ENCODE measurements at places on chromosomes 3 and 15. TPM values are rescaled to one million over a fixed set of nuclear protein-coding genes. Genes with fewer than 3 reads are reported as not detected.

- H3K36me3 ChIP-seq = no peaks in the 10 kb centered on the region
- H3K4me1 ChIP-seq = peaks cover 65% of the 10 kb centered on the region
- peak overlapping the region; percentile 91 for H3K27ac ChIP-seq
- peak overlapping the region; percentile 32 for H3K4me3 ChIP-seq
- DNase-seq = no peak
These were observed 9.1 kb upstream of the CADPS start for GRCh38 chr3:62884096-62884870.

DNA sequence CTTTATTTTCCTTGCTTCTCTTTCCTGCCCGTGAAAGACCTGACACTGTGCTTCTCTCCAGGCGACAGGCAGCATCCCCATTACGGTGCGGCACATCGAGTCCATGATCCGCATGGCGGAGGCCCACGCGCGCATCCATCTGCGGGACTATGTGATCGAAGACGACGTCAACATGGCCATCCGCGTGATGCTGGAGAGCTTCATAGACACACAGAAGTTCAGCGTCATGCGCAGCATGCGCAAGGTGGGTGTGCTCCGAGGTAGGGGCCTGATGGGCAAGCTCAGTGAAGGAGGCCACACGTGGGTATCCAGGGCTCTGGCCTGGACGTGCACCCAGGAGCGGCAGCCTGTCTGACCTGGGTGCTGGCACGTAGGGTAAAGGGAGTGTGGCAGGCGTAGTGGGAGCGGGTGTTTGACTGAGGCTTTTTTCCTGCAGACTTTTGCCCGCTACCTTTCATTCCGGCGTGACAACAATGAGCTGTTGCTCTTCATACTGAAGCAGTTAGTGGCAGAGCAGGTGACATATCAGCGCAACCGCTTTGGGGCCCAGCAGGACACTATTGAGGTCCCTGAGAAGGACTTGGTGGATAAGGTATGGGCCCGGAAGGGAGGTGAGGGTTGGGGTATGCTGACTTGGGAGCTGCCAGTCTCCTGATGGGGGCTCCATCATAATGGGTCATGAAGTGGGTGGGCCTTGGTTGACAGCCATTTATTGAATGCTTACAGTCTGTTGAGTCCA, 8.2 kb upstream of the PODXL2 start:
- no peak for DNase-seq
- H3K27ac ChIP-seq = no peak overlapping the region
- H3K4me3 ChIP-seq = no peak overlapping the region
- peaks cover 3% of the 10 kb centered on the region for H3K27me3 ChIP-seq

DNA sequence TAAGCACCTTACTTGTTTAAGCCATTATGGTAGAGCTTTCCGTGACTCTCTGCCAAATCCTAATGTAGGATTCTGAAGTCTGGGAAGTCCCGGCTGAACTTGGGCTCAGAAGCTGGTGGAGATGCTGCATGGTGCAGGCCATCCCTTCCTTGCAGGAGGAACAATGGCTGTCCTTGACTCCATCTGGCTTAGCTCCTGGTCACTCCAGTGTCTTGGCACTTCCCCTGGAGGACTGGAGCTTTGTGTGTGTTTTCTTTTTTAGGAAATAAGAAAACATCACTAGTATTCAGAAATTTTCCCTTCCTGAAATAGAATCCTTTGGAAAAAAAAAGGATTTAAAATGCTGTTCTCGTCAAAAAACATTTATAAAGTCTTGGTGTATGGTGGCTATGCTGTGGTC, 209.3 kb upstream of the ROPN1 start:
- no peaks in the 10 kb centered on the region for H3K27me3 ChIP-seq
- peaks cover 16% of the 10 kb centered on the region for H3K4me1 ChIP-seq
- H3K36me3 ChIP-seq = no peaks in the 10 kb centered on the region
- no peak overlapping the region for H3K4me3 ChIP-seq
- no peak for DNase-seq
- no peak overlapping the region for H3K27ac ChIP-seq

GRCh38 chr3:123552095-123552714, 32.6 kb downstream of the HACD2 start:
- no peak overlapping the region for H3K4me3 ChIP-seq
- peaks cover 59% of the 10 kb centered on the region for H3K36me3 ChIP-seq
- no peak overlapping the region for H3K27ac ChIP-seq
- no peaks in the 10 kb centered on the region for H3K4me1 ChIP-seq
- no peak for DNase-seq
- no peaks in the 10 kb centered on the region for H3K27me3 ChIP-seq

- H3K36me3 ChIP-seq = peaks cover 47% of the 10 kb centered on the region
- no peak overlapping the region for H3K27ac ChIP-seq
- no peak for DNase-seq
- H3K27me3 ChIP-seq = no peaks in the 10 kb centered on the region
- H3K4me1 ChIP-seq = peaks cover 7% of the 10 kb centered on the region
These were observed 25.7 kb downstream of the PBRM1 start for GRCh38 chr3:52660046-52660445.

GRCh38 chr15:100340721-100341238, 995 bp downstream of the ADAMTS17 start:
- peak overlapping the region; percentile 54 for H3K4me3 ChIP-seq
- peaks cover 22% of the 10 kb centered on the region for H3K4me1 ChIP-seq
- H3K27ac ChIP-seq = no peak overlapping the region
- peaks cover 59% of the 10 kb centered on the region for H3K27me3 ChIP-seq
- peak; percentile 41 for DNase-seq
- no peaks in the 10 kb centered on the region for H3K36me3 ChIP-seq

GRCh38 chr15:75861750-75862402, 18.6 kb downstream of the UBE2Q2 start:
- H3K4me3 ChIP-seq = no peak overlapping the region
- H3K27ac ChIP-seq = no peak overlapping the region
- H3K36me3 ChIP-seq = peaks cover 18% of the 10 kb centered on the region

GRCh38 chr15:95556866-95557225, 773.7 kb upstream of the NR2F2 start:
- peaks cover 17% of the 10 kb centered on the region for H3K4me1 ChIP-seq
- no peak overlapping the region for H3K4me3 ChIP-seq
- no peaks in the 10 kb centered on the region for H3K27me3 ChIP-seq
- H3K27ac ChIP-seq = no peak overlapping the region
- no peaks in the 10 kb centered on the region for H3K36me3 ChIP-seq
- no peak for DNase-seq

DNA sequence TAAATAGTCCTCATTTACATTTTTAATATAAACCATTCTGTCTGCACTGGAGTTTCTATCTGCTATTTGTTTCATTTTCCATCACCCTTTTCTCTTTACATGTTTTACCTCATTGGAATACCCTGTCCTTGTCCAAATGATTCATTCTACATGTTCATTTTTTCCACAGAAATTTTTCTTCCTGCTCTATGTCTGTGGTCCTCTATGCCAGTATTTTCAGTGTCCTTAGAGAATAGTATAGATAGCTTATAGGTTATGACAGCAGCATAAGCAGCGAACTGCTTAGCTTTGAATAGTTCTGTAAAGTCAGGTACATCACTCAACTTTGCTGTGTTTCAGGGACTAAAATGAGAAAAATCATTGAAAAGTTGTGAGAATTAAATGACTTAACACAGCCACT, 742.3 kb upstream of the CBLB start:
- no peaks in the 10 kb centered on the region for H3K27me3 ChIP-seq
- H3K36me3 ChIP-seq = peaks cover 25% of the 10 kb centered on the region
- no peak overlapping the region for H3K4me3 ChIP-seq
- DNase-seq = no peak
- no peak overlapping the region for H3K27ac ChIP-seq
- peaks cover 20% of the 10 kb centered on the region for H3K4me1 ChIP-seq

GRCh38 chr3:151383956-151384355, 597 bp downstream of the P2RY12 start:
- H3K4me1 ChIP-seq = peaks cover 5% of the 10 kb centered on the region
- H3K27ac ChIP-seq = no peak overlapping the region
- no peaks in the 10 kb centered on the region for H3K27me3 ChIP-seq
- DNase-seq = no peak
- peaks cover 25% of the 10 kb centered on the region for H3K36me3 ChIP-seq
- H3K4me3 ChIP-seq = no peak overlapping the region

DNA sequence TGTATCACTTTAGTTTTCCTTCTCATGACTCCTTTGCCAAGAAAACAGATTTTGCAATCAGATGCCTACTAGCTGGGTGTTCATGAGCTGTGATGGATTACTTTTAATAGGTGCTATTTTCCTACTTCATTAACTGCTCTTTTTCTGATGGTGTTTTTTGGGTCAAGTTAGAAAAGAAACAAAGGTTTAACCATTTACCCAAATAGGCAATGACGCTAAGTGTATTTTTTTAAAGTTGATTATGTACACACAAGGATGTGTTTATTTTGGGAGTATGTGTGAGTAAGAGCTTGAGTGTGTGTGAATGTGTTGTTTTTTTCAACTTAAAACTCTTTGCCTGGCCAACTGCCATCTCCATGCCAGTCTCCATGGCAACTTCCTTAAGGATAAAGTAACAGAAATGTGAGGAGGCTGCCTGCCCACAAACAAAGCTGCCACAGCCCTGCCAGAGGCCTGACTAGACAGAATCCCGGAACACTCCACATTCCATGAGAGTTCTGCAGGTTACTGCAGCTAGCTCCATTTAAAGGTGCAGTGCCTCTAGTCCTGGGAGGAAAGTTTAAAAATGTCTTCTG, 215.6 kb upstream of the RBMS3 start:
- no peak overlapping the region for H3K4me3 ChIP-seq
- peaks cover 4% of the 10 kb centered on the region for H3K4me1 ChIP-seq
- H3K27ac ChIP-seq = 0 out of 2 replicates have a peak overlapping the region, but pooled peaks have one; percentile 42
- peak; percentile 45 for DNase-seq

GRCh38 chr3:20682573-20682972, 496.6 kb upstream of the SGO1 start:
- H3K36me3 ChIP-seq = peaks cover 4% of the 10 kb centered on the region
- peaks cover 17% of the 10 kb centered on the region for H3K4me1 ChIP-seq
- DNase-seq = no peak
- H3K27ac ChIP-seq = no peak overlapping the region
- H3K27me3 ChIP-seq = no peaks in the 10 kb centered on the region

DNA sequence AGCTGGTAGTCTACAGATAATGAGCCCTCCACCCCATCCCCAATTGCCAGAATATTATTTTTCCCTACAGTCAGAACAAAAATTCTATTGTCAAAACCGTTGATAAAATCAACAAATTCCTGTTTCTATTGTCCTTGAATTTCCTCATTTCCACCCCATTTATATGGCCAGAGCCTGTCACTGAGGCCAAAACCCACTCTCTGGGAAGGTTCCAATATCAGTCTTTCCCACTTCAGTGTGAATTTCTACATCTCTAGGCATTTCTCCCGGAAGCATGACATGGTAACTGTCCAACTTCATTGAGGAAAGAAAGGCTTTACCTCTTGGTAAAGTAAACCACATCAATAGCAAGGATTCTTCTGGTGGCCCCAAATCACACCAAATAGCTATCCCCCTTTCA, 41.6 kb downstream of the C2CD4A start:
- no peaks in the 10 kb centered on the region for H3K27me3 ChIP-seq
- no peak overlapping the region for H3K4me3 ChIP-seq
- no peaks in the 10 kb centered on the region for H3K36me3 ChIP-seq
- no peaks in the 10 kb centered on the region for H3K4me1 ChIP-seq

GRCh38 chr3:171260466-171260865, 199.7 kb downstream of the TNIK start:
- peaks cover 49% of the 10 kb centered on the region for H3K4me1 ChIP-seq
- DNase-seq = no peak
- no peaks in the 10 kb centered on the region for H3K36me3 ChIP-seq

- no peak overlapping the region for H3K27ac ChIP-seq
- H3K27me3 ChIP-seq = peaks cover 4% of the 10 kb centered on the region
- H3K36me3 ChIP-seq = no peaks in the 10 kb centered on the region
- H3K4me1 ChIP-seq = no peaks in the 10 kb centered on the region
These were observed 30.5 kb upstream of the NR1I2 start for GRCh38 chr3:119751423-119751822.

- no peak overlapping the region for H3K4me3 ChIP-seq
- peaks cover 12% of the 10 kb centered on the region for H3K4me1 ChIP-seq
- no peak for DNase-seq
- no peak overlapping the region for H3K27ac ChIP-seq
These were observed 95.9 kb upstream of the FNDC3B start for GRCh38 chr3:171943262-171944117.

DNA sequence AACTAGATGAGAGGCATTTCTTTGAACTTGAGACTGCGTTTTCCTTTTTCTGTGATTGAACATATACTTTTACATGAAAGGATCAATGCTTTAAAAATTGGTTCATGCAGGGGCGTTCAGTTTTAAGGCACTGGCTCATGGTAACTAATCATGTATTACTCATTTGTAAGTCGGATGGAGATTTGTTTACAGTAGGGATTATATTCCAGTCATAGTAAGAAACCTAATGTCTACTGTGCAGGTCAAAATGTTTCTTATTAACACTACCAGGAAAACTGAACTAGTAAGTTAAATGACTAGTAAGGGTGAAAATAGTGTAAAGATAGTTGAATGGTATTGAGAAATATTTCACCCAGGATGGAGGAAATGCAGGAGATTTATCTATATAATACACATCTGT, 258.8 kb upstream of the GBE1 start:
- no peak for DNase-seq
- peaks cover 8% of the 10 kb centered on the region for H3K36me3 ChIP-seq
- no peaks in the 10 kb centered on the region for H3K27me3 ChIP-seq
- H3K4me1 ChIP-seq = no peaks in the 10 kb centered on the region
- no peak overlapping the region for H3K27ac ChIP-seq
- H3K4me3 ChIP-seq = no peak overlapping the region

- H3K27me3 ChIP-seq = no peaks in the 10 kb centered on the region
- no peak overlapping the region for H3K27ac ChIP-seq
- peaks cover 14% of the 10 kb centered on the region for H3K36me3 ChIP-seq
- DNase-seq = no peak
- no peak overlapping the region for H3K4me3 ChIP-seq
- peaks cover 14% of the 10 kb centered on the region for H3K4me1 ChIP-seq
These were observed 99.2 kb upstream of the LRRN1 start for GRCh38 chr3:3699816-3700633.

DNA sequence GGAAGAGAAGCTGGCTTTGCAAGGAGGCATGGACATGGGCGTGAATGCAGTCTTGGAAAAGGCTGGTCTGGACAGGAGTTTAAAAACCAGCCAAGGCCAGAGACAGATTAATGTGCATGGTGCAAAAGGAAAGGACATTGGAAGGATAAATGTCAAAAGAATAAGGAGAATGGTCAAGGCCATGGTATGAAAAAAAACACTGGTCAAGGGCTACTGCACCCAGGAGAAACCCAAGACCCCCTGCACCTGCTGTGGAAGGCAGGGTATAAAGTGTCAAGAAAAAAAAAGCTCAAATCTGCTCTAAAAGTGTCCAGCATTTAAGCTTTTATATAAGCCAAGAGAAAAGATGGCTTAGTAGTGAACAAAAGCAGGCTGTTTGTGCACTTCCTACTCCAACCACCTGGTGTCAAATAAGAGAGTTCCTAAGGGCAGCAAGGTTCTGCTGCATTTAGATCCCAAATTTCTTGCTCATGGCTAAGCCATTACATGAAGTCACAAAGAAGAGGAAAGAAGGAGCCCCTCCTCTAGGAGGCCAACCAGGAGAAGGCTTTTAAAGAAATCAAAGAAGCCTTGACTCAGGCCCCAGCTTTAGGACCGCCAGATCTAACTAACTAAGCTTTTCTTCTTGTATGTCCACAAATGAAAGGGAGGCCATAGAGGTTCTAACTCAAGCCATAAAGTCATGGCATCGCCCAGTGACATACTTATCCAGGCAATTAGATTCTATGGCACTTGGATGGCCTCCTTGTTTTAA, 16.9 kb downstream of the CCR4 start:
- no peak for DNase-seq
- peaks cover 35% of the 10 kb centered on the region for H3K36me3 ChIP-seq

GRCh38 chr3:59759298-59760031, 709.6 kb upstream of the CFAP20DC start:
- no peak overlapping the region for H3K4me3 ChIP-seq
- no peak for DNase-seq
- H3K4me1 ChIP-seq = peaks cover 33% of the 10 kb centered on the region
- no peaks in the 10 kb centered on the region for H3K36me3 ChIP-seq
- peaks cover 2% of the 10 kb centered on the region for H3K27me3 ChIP-seq

The NPAP1 gene
- 0.11 TPM for total RNA-seq

The ONECUT1 gene
- total RNA-seq = 33.8 TPM

The MINDY4B gene
- total RNA-seq = not detected

The TERC gene
- total RNA-seq = 48.5 TPM

The CA12 gene
- 2.8 TPM for total RNA-seq

Data from WTC11 (cell line).